Kidney capillary endothelial cell (primary cell): ENCODE measurements at places on chromosomes 2 and 18.

DNA sequence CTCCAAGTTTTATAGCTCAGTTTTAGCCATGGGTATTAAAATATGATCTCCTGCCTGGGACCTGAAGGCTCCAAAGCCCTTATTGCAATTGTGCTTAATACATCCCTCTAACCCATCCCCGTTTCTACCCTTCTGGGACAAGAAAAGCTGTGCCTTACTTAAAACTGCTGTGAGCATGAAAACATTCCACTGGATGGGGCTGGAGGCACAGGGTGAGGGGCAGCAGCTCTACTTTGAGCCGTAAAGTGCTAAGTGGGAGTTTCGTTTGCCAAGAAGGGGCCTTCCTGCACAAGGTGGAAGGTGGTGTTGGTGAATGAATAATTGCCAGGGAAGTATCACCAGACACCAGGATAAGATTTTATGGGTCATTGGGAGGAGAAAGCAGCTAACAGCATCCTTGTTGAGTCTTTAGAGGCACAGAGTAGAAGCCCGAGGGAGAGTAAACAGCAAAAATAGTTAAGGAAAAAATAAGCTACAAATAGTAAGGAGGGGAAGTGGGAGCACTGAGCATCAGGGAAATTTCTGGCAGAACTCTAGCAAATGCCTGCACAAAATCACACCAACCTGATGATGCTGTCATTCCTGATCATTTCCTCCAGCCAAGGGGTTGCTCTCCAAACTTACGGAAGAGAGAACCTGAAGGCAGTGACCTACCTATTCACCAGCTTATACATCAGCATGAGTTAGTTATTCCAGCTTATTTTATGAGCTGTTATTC, 218.4 kb downstream of the MREG start:
- no peak for DNase-seq

DNA sequence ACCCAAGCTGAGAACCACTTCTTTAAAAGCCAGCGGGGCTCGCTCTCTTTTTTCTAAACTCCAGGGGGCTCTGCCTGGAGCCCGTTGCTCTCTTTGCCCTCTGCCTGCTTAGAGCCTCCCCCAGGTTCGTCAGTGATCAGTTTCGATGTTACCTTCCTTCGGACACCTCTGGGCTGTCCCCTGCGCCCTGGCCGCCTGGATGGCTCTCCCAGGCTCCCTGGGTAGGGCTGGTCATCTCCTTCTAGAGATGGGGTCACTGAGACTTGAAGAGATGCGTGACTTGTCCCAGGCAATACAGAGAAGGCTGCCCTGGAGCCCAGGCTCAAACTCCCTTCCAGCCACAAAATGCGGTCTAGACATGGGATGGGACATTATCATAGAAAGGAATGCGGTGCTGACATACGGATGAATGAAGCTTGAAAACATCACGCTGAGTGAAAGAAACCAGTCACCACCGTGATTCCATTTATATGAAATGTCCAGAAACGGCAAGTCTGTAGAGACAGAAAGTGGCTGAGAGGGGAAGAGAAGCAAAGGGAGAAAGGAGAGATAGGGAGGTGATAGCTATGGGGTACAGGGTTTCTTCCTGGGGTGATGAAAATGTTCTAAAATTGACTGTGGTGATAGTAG, 14.6 kb downstream of the KCNF1 start:
- DNase-seq, result no peak

- no peak for DNase-seq
Observed at GRCh38 chr2:109451671-109452070, 162.1 kb downstream of the SEPTIN10 start.

- peak; percentile 40 for DNase-seq
Observed at GRCh38 chr18:39571511-39571910, 2005.9 kb upstream of the CELF4 start.

DNA sequence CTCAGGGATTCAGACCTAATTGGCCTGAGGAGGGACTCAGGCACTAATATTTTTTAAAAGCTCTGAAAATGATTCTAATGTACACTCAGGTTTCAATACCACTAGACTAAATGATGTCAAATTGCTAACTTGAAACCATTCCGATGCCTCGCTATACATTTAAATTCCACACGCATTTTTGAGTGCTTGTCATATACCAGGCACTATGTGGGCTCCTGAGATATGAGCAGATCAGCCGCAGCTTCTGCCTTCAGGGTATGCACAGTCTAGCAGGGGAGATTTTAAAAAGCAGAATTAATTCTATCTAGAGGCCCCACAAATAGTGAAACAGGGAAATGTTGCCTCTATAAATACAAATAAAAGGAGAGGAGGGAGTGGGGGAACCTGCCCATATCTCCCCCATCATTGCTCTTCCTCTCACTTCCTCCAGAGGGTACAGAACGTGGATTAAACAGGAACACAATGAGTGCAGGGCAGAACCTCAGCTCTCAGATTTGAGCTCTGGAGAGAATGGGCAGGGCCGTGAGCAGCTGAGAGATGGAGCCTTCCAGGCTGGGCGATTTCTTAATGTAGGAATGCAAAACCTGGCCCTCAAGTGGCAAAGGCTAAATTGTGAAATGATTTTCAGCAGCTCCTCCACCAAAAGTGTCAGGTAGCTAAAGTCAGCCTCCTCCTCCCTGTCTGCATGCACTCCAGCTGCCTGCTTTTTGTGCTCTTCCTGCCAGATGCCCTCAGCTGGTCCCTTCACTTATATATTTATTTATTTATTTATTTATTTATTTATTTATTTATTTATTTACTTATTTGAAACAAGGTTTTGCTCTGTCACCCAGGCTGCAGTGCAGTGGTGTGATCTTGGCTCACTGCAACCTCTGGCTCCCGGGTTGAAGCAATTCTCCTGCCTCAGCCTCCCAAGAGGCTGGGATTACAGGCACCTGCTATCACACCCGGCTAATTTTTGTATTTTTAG, 24.6 kb upstream of the LBH start:
- no peak for DNase-seq
